Nucleus accumbens (tissue), 56 donors: ENCODE measurements at places on chromosomes 11 and 22.

GRCh38 chr22:31248138-31248745 is 36.1 kb downstream of the LIMK2 start:
- DNase-seq = peak; percentile 55

- DNase-seq = no peak
Measured at GRCh38 chr11:77449060-77449521, 24.8 kb downstream of the PAK1 start.

GRCh38 chr11:553988-554340 is 6.6 kb downstream of the LMNTD2 start:
- no peak for DNase-seq

DNA sequence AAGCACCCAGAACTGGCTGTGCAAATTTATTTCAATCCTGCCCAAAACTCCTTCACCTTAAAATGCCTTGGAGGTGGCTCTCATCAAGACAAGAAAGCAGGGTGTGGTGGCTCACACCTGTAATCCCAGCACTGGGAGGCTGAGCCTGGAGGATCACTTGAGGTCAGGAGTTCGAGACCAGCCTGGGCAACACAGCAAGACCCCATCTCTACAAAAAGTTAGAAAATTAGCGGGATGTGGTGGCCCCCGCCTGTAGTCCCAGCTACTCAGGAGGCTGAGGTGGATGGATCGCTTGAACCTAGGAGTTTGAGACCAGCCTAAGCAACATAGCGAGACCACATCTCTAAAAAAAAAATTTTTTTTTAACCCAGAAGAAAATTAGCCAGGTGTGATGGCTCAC is 689 bp upstream of the RAB39A start:
- no peak for DNase-seq

DNA sequence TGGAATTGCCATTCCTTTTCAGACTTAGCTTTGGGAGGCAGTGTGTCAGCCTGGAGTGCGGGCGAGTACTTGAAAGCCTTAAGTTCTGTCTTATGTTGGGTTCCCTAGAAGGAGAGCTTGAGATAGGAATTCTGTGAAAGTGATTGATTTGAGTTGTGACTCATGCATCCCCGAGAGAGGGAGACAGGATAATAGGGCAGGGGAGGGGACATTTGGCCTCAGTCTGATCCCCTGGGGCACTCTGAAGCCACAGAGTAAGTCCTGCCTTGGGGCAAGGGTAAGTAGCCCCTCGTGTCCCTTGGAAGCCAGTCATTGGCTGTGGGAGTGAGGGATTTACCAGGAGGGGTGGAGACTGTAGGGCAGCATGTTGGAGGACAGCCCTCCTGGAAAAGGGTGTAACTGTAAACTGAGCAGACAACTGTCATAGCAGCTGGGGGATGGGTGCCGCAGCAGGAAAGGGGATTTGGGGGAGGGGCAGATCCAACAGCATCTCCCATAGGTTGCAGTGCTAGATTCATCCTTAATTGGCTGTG is 44.0 kb downstream of the KIAA1671 start:
- DNase-seq = no peak

- DNase-seq = no peak
Measured at GRCh38 chr22:42052765-42053164, 17.8 kb downstream of the NAGA start.

DNA sequence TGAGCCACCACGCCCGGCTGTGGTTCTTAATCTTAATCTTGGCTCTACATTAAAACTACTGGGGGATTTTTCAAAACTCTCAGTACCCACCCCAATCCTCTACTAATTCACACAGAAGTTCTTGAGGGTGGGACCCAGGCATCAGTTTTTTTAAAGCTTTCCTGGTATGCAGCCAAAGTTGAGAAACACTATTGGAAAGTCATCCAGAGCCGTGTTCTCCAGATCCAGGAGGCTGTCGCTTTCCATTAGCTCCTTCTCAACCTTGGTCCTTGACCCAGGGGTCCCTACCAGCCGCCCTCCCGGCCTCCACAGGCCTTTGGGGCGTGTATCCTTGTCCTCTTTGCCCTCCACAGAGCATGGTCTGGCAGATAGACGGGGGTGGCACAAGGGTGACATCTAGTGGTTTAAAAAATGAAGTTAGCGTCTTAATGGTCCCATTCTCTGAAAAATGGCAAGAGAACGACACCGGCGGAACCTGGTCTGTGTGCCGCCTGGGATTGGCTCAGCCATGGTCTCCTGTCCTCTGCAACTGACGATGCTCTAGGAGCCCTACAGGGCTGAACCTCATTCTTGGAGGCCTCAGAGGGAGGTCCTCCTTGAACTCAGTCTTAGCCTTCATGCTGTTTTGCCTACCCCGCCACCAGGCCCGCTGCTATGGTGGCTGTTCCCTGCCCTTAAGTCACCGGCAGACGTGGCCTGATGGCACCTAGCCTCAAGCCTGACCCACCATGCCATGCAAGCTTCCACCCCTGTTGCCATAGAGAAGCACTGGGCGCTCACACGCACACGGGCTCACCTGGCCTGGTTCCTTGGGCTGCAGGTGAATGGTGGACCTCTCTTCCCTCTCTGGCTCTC is 152.0 kb upstream of the SYN3 start:
- no peak for DNase-seq

DNA sequence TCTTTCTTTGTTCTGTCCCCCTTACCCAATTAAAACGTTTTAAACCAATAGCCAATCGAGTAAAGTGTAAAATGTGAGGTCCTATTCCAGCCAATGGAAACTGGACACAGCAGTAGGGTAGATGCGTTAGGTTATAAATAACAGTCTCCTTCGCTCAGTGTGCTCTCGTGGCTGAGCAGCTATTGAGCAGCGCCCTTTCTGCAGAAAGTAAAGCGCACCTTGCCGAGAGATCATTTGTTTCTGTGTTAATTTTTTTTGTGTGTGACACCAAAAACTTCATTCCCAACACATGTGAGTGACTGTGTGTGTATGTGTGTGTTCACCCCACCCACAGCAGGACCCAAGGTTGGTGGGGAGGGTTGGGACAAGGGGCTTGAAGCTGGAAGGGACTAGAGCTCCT is 7.2 kb upstream of the TTLL1 start:
- no peak for DNase-seq

GRCh38 chr11:31141789-31142188 is 227.8 kb downstream of the DCDC1 start:
- DNase-seq = no peak

DNA sequence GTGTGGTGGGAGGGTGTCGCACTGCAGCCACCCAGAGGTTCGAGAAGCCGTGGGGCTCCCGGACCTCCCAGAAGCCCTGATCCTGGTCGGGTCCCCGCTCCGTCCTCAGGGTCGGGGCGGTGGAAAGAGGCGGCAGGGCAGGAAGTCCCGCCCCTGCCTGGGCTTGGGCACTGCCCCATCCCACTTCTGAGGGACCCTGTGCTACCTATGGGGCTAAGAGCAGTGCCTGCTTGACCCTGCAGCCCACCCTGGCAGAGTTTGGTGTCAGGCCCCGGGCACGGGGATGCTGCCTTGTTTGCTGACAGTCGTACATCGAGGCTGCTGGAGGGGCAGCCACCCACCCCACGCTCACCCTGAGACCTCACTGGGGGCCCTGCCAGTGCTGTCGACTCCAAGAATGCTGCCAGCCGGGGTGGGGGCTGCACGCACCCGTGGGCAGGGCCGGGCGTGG is 19.4 kb downstream of the RNH1 start:
- DNase-seq = no peak

DNA sequence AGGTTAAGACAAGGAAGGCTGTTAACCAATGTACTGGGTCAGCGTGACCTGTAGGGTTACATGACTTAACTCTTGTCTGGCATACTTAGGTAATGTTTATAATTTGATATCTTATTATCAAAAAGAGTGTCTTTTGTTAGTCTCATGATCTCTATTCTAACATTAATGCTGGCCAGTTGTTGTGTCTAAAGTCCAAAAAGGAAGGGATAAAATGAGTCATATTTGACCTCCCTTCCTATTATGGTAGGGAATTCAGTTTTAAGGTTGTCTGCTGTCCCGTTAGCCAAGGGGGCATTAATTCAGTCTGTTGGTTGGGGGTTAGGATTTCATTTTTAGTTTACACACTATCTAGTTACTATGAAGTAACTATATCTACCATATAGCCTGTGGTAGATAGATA is 364.0 kb downstream of the GRM5 start:
- no peak for DNase-seq

DNA sequence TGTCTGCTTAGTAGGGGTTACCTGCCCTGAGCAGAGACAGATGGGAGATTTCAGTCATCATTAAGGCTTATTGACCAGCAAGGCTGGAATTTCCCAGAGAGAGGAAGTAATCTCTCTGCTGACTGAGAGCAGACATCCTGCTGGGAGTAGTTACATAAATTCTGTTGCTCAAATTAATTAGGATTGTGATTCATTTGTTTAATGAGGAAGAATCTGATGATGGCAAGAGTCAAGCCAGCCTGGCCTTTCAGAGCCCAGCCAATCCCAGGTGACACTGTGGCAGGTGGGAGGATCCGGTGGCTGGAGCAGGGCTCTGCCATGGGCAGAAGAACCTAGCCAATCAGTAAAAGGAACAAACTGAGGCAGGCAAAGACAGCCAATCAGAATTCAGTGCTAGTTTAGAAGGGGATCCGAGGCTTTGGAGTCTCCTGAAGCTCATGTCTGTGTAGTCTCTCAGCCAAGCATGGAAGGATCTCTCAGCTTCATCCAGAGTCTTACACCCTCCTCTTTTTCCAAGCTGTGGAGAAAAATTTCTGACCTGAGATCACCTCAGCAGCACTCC is 61.2 kb upstream of the CHST1 start:
- no peak for DNase-seq

- no peak for DNase-seq
Measured at GRCh38 chr11:29087200-29087812, 929.5 kb downstream of the KCNA4 start.

GRCh38 chr22:45876136-45877035 is 100.6 kb downstream of the WNT7B start:
- no peak for DNase-seq

GRCh38 chr11:68574308-68574707 is 110.0 kb upstream of the GAL start:
- no peak for DNase-seq

DNA sequence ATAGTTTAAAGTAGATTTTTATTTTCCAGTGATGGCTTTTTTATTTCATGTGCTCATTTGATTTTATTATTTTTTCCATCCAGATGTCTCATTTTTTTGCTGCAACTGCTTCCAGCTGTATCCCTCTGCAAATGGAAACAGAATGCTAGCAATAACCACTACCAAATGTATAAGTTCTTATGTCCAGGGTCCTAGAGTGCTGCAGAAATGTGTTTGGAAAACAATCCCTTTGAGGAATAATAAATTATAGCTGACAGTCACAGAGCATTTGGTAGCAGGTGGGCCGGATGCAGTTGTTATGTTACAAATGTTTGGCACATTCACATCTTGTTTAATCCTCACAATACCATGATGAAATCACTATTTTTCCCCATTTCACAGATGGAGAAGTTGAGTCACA is 300.7 kb upstream of the PDGFD start:
- no peak for DNase-seq

DNA sequence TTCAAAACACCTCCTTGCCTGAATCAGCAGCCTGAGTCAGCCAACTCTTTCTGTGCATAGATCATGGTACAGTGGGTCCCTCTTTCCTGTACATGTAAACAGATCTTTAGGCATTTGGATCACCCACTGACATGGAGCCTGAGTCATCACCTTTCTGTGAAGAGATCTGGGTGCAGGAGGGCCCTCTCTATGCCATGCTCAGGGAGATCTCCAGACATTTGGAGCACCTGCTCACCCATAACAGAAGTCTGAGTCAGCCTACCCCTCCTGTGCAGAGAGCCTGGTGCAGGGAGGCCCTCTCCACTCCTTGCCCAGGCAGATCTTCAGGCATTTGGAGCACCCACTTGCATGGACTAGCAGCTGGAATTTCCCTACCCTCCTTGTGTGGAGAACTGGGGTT is 56.2 kb upstream of the GLYAT start:
- no peak for DNase-seq

GRCh38 chr11:112628676-112629075 is 332.5 kb upstream of the NCAM1 start:
- DNase-seq = no peak

- DNase-seq = peak; percentile 8
Measured at GRCh38 chr11:83456075-83456474, 169.9 kb upstream of the CCDC90B start.

- peak; percentile 50 for DNase-seq
Measured at GRCh38 chr22:23121424-23121823, 20.4 kb downstream of the RSPH14 start.

GRCh38 chr22:38504731-38505540 is 1.2 kb downstream of the DDX17 start:
- no peak for DNase-seq

- DNase-seq = no peak
Measured at GRCh38 chr11:40140560-40140959, 1318.9 kb downstream of the LRRC4C start.

- no peak for DNase-seq
Measured at GRCh38 chr22:21698430-21699329, 32.9 kb downstream of the PPIL2 start.

DNA sequence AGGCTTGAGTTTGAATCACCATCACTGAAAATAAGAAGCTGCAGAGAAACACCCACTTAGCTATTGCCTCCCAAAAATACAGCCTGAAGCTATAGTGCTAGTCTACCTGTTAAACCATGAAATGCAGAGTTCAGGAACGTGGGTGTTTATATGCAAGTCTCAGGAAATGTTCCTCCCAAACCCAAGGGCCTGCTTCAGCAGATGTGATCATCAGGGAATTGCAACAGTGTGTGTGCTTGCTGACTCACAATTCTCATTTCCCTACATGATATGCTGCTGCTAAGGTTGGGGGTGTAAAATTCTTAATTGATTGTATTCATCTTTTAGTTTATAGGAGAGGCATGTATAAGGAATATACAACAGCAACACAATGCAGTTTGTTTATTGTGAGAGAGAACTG is 49.6 kb downstream of the NUP98 start:
- no peak for DNase-seq

DNA sequence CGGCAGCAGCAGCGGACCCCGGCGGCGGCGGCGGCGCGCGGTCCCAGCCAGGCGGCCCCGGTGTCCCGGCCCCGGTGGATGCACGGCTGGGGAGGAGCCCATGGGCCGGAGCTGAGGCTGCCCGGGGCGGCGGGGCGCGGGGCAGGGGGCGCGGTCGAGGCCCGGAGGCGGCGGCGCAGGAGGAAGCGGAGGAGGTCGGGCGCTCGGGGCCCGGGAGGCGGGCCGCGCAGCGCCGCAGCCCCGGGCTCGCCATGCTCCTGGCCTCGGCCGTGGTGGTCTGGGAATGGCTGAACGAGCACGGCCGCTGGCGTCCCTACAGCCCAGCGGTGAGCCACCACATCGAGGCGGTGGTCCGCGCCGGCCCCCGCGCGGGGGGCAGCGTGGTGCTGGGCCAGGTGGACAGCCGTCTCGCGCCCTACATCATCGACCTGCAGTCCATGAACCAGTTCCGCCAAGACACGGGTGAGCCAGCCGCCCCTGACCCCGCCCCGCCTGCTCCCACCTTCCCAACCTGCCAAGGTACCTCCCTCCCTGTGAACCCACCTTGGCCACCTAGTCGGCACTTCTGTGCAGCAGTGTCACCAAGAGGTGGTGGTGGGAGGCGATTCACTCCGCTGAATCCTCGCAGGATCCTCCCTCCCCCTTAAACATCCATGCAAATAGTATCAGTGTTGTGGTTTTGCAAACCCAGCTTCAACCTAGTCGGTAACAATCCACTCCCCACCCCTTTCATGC is 580 bp downstream of the DTX4 start:
- no peak for DNase-seq
